ENCODE measurements at places on chromosomes 5 and 9.

DNA sequence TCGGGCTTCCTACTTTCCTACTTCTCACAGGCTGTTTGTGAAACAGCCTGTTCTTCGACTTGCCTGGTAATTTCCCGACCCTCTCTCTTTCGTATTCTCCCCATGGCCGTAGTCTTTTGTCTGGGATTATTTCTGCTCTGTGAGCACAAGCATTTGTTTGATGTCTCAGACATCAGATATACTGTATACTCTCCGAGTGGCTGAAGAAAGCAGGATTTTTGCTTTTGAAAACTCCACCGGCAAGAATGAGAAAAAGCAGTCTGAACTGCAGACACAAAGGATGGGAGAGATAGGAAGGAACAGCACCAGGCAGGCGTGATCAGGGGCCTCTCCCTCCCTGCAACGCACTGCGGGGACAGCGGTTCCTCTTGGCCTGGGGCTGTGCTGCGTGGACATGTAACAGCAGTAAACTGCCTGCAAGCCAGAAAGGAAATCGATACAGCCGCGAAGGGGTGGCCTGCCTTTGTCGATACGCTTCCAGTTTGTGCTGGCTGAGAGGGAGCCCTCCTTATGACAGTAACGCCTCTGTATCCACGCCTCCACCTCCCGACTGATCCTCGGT lies 313.9 kb upstream of the TLE4 start:
- no peak for DNase-seq

DNA sequence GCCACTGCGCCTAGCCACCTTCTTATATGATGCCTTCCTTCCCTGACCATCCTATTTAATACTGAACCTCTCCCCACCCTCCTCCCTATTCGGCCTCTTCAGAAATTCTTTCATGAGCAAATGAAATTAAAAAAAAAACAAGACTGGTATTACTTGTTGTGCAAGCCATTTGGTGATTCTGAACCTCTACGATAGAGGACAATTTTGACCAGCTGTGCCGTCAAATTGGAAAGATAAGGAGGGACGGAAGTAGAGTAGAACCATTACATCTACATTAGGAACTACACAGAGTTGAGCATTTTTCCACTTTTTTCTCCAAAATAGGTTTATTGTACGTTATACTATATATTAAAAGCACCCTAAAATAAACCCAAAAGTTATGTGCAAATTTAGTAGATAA lies 2.9 kb downstream of the DHX29 start:
- no peak for DNase-seq

DNA sequence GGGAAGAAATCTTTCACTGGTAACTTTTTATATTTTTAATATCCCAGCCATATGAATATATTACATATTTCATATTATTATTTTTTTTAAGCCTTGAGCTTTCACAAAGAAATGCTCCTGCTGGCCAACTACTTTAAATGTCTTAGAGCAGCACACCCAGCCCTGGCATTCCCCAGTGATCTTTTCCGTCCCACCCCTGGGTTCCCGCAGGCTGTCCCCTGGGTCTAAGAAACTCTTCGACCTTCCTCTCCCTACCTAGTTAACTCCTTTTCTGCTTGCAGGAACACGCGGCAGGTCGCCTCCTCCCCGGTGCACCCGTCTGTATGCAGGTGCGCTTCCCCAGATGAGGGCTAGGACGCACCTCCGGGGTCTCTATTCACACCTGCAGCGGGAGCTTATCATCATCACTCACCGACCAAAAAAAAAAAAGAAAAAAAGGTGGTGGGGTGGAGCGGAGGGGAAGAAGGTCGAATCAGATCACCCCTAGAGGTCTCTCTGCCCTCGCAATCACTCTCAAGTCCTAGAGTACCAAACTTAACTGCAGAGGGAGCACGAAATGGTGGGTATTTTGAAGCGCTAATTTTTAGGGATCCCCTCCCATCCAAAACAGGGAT lies 696 bp downstream of the ZFP62 start:
- no peak for DNase-seq

DNA sequence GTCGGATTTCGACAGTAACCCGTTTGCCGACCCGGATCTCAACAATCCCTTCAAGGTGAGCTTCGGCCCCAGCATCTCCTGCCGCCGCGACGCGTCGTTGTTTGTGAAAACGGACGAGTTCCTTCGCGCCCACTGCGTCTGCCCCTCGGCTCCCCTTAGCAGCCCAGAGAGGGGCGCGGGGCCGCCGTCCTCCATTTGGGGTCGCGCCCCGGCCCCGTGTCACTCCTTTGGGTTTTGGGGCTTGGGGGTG lies 182 bp downstream of the SCAMP1 start:
- DNase-seq: no peak

- DNase-seq: no peak
These were observed 116.8 kb upstream of the SPRY4 start for GRCh38 chr5:142441616-142442015.

GRCh38 chr5:180815293-180815917 lies 12.8 kb upstream of the MGAT1 start:
- DNase-seq: no peak

- DNase-seq: no peak
These were observed 231.6 kb upstream of the RPS23 start for GRCh38 chr5:82509762-82510161.

- peak; percentile 12 for DNase-seq
These were observed 31.6 kb downstream of the TMEM161B start for GRCh38 chr5:88236866-88237642.

GRCh38 chr5:145975361-145976066 lies 39.1 kb downstream of the SH3RF2 start:
- no peak for DNase-seq

DNA sequence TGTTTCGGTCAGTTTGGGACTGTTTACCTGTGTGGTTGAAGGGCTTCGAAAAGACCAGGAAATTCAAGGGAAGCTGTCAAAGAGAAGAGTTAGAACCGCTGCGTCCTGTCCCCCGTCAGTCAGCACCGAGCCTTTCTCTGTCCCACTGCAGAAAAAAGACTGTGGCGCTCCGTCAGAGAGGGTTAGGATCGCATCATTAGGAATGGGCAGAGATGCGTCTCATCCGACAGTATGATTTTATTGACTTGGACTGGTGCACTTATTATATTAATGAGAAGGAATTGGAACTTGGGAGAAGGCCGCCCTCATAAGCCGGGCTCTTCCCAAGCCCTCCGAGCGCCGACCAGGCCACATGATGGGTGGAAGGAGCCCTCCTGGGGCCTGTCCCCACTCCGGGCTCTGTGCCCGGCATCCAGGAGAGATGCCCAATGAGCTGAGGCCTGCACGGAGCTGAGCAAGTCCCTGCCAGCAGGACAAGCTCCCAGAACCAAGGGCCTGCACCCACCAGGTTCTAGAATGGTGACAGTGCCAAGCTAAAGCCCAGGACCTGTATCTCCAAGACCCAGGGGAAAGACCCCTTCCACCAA lies 71.5 kb downstream of the NEK6 start:
- no peak for DNase-seq

- no peak for DNase-seq
These were observed 197.0 kb downstream of the SEC61B start for GRCh38 chr9:99419070-99419469.

GRCh38 chr5:134135091-134135655 lies 20.7 kb downstream of the TCF7 start:
- DNase-seq: no peak

DNA sequence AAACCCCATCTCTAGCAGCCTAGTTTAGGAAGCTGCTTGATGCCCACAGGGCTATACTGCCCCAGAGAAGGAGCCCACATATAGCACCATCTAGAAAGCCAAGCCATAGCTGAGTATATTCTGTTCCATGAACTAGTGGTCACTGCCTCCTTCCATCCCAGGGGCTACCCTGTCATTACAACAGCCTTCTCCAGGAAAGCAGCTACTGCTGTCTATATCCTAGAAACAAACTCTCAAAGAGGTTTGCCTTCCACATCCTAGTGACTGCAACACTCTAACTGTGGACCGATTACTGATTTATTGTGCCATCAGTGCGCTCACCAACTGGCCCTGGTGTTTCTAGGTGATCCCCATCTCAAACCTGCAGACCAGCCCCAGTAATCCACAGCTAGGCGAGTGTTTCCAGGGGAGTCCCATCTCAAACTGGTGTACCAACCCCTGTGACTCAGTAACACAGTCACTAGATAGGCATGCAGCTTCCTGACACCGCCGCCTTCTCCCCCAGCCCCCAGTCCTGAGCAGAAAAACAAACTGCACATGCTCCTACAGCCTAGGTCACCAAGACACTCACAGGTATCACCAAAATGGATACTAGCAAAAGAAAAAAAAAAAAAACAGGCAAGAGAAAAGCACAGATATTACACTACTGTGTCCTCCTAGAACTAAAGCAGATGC lies 14.8 kb downstream of the SPTLC1 start:
- DNase-seq: peak; percentile 54

- no peak for DNase-seq
These were observed 9.9 kb upstream of the NINJ1 start for GRCh38 chr9:93143830-93144530.

DNA sequence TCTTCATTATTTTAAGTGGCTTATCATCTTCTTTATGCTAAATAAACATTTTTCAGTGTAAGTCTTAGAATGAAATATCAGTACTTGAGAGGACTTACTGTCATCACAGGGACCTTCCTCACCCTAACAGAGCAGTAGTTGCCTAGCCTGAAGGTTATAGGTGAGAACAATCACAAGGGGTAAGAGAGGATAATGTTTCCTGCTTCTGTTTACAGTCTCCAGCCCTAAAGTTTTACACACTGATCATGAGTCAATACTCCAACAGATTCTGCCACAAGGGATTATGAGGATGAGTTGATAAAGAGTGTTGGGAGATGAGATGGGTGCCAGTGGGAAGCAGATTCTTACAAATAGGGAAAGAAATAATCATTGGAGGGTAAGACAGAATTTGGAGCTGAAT lies 265.1 kb upstream of the DAB2 start:
- no peak for DNase-seq

DNA sequence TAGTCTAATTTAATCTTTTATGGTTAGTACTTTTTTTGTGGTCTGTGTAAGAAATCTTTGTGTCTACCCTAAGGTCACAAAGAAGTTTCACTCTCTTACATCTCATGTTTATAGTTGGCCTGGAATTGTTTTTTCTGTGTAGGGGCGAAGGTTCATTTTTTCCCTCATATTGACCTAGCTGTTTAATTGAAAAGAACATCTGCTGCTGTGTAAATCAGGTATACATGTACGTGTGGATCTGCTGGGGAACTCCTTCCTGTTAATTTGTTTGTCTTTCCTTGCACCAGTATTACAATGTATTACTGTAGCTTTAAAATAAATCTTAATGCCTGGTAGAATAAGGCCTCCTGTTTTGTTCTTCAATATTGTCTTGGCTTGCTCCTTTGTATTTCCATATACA lies 37.8 kb downstream of the EXOSC2 start:
- DNase-seq: no peak

GRCh38 chr9:131405428-131405827 lies 11.5 kb downstream of the PRRC2B start:
- no peak for DNase-seq

- DNase-seq: no peak
These were observed 1.1 kb downstream of the SOX30 start for GRCh38 chr5:157650991-157651611.

DNA sequence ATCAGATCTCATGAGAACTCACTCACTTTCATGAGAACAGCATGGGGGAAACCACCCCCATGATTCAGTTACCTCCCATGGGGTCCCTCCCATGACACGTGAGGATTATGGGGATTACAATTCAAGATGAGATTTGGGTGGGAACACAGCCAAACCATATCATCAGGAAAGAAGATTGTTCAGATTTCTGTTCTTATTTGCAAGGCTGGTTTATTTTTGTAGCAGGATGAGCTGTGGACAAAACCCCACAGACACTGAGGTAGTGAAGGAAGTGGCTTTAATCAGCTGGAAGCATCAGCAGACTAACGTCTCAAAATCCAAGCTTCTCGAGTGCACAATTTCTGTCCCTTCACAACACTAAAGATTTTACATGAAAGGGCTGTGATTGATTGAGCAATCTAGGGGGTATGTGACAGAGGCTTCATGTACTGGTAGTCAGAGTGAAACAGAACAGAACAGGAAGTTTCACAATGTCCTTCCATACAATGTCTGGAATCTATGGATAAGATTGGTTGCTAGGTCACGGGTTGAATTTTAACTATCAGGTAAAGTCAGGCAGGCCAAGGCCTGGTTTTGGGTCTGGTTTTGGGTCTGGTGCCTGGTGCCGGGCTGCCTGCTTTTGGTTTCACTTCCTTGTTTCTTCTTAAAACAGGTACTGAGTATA lies 91.3 kb upstream of the ZNF366 start:
- no peak for DNase-seq

DNA sequence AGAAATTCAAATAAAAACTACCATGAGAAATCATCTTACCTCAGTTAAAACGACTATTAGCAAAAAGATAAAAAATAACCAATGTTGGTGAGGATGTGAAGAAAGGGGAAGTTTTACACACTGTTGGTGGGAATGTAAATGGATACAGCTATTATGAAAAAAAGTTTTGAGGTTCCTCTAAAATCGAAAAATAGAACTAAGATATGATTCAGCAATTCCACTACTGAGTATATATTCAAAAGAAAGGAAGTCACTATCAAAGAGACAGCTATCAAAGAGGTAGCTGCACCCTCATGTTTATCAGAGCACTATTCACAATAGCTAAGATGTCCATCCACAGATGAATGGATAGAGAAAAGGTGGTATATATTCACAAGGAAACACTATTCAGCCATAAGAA lies 1888.4 kb downstream of the MAT2B start:
- no peak for DNase-seq

- DNase-seq: no peak
These were observed 19.3 kb upstream of the CARTPT start for GRCh38 chr5:71699751-71700150.

- DNase-seq: peak; percentile 21
These were observed 26.9 kb upstream of the EEIG1 start for GRCh38 chr9:128007566-128008138.

- DNase-seq: peak; percentile 15
These were observed 28.2 kb downstream of the CDC25C start for GRCh38 chr5:138303372-138303771.

GRCh38 chr9:14441976-14442651 lies 128.2 kb upstream of the NFIB start:
- no peak for DNase-seq

GRCh38 chr5:68484307-68485068 lies 268.9 kb downstream of the PIK3R1 start:
- DNase-seq: peak; percentile 80

- no peak for DNase-seq
These were observed 236.7 kb downstream of the PIK3R1 start for GRCh38 chr5:68452286-68452685.

GRCh38 chr5:140996060-140996459 lies 29.8 kb downstream of the PCDHAC2 start:
- DNase-seq: no peak

GRCh38 chr9:135448663-135449100 lies 30.9 kb upstream of the PPP1R26 start:
- no peak for DNase-seq

DNA sequence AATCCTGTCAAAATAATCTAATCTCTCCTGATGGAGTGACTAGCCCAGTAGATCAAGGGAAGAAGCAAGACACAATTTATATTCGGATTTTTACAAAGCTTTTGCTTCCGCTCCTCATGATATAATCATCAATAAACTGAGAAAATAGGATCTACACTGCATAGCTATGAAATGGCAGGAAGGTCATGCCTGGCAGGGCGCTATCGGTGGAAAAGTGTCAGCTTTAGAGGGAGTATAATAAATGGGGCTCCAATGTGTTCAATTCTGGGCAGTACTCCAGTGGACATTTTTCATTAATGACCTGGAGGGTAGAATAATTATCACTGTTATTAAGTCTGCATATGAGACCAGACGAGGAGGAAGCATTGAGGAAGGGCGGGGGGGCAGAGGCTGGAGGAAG lies 1013.3 kb upstream of the DMAC1 start:
- DNase-seq: no peak

GRCh38 chr5:74623006-74623611 lies 17.4 kb downstream of the ENC1 start:
- no peak for DNase-seq

All from GM04504 (cell line).